ENCODE measurements at places on chromosomes 2 and 18. TPM values are rescaled to one million over a fixed set of nuclear protein-coding genes. Genes with fewer than 3 reads are reported as not detected.

The PCARE gene
- total RNA-seq = 0.15 TPM

The SERPINB13 gene
- total RNA-seq = not detected

The BOK gene
- total RNA-seq = 15.5 TPM

The IL36A gene
- not detected for total RNA-seq

DNA sequence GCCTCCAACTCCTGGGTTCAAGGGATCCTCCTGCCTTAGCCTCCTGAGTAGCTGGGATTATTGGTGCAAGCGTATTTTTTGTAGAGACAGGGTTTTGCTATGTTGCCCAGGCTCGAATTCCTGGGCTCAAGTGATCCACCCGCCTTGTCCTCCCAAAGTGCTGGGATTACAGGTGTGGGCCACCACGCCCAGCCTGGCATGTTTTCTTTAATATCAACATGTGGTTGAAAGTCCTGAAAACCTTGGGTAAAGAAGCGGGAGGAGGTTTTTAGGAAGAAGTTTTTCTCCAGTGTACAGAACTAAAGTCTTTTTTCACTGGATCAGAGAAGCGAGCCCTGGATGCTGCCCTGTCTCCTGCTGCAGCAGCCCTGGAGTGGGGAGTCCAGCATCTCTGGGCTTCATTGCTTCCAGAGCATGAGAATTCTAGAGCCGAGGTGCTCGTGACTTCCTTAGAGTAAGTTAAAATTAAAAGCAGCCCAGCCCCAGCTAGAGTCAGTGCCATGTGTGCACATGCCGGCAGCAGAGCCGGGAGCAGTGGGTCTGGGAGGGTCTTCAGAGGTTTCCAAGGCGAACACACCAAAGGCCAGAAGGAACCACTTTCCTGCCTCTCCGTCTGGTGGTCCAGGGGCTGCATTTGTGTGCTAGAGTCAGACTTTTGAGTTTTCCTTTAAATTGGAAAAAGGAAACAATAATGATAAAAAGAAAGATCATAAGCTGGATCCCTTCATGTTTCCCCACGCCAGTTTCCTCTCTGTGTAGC is 31.2 kb downstream of the ITGB1BP1 start:
- peak; percentile 7 for DNase-seq
- peak overlapping the region; percentile 19 for H3K27ac ChIP-seq
- H3K4me3 ChIP-seq = no peak overlapping the region
- no peaks in the 10 kb centered on the region for H3K36me3 ChIP-seq

DNA sequence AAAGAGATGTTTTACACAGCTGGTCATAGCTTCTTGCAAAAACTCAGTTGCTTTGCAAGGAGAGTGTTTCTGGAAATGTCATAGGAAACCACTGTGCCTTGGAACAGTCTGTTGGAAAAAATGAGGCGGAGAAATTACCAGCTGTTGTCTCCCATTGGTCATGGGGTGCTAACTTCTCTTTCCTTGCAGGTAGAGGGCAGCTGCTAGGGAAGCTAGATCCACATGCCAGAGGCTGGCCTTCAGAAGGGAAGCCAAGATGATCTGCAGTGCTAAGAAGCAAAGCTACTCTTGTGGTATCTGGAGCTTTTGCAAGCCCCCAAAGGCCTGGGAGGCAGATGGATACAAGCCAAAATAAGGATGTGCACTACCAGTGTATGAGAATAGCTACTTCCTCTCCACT is 34.8 kb upstream of the LAMA1 start:
- no peaks in the 10 kb centered on the region for H3K36me3 ChIP-seq
- no peak overlapping the region for H3K4me3 ChIP-seq
- no peaks in the 10 kb centered on the region for H3K4me1 ChIP-seq
- DNase-seq = no peak
- H3K27me3 ChIP-seq = no peaks in the 10 kb centered on the region
- no peak overlapping the region for H3K27ac ChIP-seq
